ENCODE measurements at places on chromosomes 7 and 10. TPM values are rescaled to one million over a fixed set of nuclear protein-coding genes. Genes with fewer than 3 reads are reported as not detected.

- DNase-seq = no peak
Measured at GRCh38 chr10:22723343-22723779, 9.0 kb upstream of the PIP4K2A start.

The MRC1 gene
- total RNA-seq = 0.39 TPM

The ADGRA1 gene
- total RNA-seq = not detected

The CFAP46 gene
- not detected for total RNA-seq
